GM13976 (cell line): ENCODE measurements at places on chromosomes 5 and 9.
A peak's percentile ranks its signal among the peaks of the same experiment; 100 is the strongest.

- no peak for DNase-seq
These were observed 1920.2 kb downstream of the MAT2B start for GRCh38 chr5:165425594-165425993.

GRCh38 chr5:15510092-15510491 is 10.1 kb downstream of the FBXL7 start:
- DNase-seq, result no peak

DNA sequence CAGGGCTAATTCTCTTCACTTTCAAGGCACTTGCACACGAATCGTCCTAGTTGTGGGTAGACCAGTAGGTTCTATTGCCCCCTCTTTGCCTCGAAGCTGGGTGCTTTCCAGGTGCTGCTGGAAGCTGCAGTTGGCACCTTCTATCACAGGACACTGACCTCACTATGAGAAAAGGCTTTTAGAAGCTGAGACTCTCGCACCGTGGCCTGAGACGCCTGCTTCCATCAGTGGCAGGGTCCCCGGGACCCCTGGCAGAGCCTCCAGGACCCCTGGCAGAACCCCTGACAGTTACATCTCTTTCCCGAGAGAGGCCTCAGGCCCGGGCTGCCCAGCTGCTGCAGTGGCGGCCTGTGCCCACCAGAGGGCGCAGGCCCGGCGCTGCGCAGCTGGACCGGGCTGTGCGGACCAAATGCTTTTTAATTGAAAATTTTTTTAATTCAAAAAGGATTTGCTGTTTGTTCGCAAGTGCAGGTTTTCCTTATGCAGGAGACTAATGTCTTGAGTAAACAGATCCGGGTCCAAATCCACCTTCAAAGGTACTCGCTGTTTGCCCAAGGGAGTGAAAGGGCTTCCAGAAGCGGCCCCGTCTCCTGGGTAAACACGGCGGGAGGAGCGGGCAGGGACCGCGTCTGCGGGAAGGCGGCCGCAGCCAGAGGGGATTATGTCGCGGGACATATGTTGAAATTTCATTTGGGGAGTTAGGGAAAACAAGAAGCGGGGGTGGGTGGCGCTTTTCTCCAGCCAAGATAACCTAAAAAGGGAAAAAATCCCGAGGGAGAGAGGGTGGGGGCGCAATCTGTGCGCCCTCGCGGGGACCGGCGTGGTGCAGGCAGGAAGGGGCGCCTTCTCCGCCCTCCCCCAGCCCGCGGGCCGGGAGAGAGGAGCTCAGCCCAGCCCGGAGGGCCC is 114.5 kb upstream of the LMX1B start:
- peak; percentile 79 for DNase-seq

GRCh38 chr9:83457005-83457404 is 81.2 kb downstream of the FRMD3 start:
- DNase-seq, result no peak

GRCh38 chr5:6517510-6517909 is 68.9 kb downstream of the UBE2QL1 start:
- DNase-seq, result no peak
